ENCODE measurements at places on chromosomes 3 and 15.
A peak's percentile ranks its signal among the peaks of the same experiment; 100 is the strongest.

DNA sequence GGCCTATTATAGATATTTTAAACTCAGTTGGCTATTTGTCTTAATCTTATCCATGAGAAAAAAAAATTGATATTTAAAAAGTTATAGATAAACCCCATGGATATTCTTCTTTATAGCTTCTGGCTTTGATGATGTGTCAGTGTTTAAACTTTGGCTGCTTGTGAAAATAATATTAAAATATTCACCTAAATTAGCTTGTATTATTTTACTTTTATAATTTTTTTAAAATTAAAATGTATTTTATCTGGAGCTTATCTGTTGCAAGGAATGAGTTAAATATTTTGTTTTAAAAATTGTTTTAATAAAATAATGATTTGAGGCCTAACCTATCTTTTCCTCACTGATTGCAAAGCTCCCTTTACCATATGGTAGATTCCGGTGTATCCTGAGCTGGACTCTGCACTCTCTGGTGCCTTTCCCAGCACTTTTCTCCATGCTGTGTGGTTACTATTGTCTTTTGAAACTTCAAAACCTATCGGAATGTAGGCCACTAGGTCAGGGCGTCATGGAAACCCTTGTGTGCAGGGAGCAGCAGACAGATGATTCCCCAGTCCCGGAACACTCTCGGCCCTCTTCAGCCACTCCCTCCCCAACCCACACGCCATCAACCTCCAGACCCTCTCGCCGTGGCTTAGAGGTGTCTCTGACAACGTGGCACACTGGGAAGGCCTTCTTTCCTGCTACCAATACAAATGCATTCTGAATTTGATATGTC is 252.3 kb upstream of the ATP10A start:
- DNase-seq: no peak

- no peak for DNase-seq
Observed at GRCh38 chr3:145357453-145357852, 803.5 kb downstream of the PLOD2 start.

DNA sequence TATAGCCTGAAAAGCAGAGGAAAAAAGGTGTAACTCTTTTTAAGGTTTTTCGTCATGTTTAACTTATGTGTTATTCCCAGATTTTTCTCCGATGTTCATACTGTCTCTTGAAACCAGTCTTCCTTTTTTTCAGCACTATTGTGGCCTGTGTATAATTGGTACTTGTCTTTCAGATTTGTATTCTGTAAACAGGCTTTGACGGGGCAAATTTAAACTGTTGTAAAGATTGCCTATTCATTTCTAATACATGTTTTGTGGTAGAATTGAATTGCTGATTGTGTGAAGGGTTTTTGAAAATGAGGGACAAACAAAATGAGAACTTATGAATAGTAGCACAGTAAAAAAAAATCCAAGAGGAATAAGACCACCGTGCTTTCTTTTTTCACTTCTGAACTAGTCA is 33.6 kb downstream of the AKAP13 start:
- no peak for DNase-seq

DNA sequence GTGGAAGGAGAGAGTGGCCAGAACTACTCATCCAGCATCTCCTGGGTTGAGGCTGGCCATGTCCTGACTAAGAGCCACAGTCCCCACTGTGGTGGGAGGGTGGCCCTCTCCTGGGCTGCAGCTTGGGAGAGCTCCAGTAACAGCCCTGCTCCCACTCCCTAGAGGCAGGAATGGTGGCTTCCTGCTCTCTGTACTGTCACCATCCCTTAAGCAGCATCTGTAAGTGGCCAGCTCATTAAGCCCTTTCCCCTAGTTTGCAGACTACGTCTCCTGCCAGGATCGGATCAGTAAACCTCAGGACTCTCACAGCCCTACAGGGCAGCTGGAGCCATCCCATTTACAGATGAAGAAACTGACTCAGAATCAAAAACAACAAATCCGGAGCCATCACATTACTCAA is 30.5 kb downstream of the DNAJB8 start:
- DNase-seq: no peak

DNA sequence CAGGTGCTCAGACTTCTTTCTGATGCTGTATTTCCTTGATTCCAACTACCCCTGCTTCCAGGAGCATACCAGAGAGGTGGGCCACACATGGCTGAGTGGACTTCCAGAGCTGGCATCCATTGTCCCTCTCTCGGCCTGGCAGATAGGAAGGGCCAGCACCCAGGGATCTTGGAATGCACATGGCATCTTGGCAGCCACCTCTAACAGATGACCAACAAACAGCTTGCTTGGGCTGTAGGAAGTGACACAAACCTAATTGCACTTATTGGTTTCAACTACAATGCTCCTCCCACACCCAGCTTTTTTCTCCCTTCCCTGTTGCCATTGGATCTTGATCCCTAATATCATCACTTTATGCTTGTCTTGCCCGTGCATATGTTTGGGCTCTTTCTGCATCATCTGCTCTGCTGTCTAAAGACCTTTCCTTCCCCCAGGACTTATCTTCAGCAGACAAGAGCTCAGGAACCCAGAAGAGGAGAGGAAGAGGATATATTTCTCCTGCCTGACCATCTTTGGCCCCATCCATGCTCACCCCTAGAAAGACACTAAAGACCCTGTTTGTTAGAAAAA is 294.6 kb downstream of the NTRK3 start:
- DNase-seq: no peak

GRCh38 chr3:63900459-63900858 is 11.7 kb downstream of the SCAANT1 start:
- DNase-seq: no peak

DNA sequence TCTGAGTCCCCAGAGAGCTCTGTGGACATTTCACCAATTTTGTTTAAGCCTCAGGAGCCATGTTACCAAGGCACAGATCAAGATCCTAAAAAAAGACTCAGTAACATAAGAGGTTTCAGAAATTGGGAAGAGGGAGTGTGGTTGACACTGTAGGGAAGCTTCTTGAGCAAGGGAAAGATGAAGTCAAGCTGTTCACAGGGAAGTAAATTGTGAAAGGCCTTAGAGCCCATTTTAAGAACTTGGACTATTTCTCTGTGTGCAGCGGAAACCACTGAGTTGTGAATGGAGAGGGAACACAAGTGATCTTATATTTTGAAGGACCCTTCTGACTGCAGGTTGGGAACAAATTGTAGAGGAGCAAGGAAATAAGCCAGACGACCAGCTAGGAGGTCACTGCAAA is 18.7 kb downstream of the BCL2A1 start:
- no peak for DNase-seq

- no peak for DNase-seq
Observed at GRCh38 chr3:106827515-106828213, 549.6 kb upstream of the CCDC54 start.

GRCh38 chr3:151445273-151446001 is 15.4 kb downstream of the IGSF10 start:
- DNase-seq: no peak

DNA sequence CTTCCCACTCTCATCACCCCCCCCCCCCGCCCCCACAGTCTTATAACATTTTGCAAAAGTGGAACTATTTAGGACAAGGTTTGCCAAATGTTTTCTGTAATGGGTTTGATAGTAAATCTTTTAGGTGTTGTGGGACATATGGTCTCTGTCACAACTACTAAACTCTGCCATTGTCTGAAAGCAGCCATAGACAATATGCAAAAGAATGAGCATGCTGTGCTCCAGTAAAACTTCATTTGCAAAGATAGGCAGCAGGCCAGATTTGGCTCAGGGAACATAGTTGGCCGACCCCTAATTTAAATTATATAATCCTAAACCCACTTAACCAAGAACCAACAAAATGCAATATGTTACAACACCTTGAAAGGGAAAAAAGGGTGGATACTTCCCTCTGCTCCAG is 46.4 kb downstream of the TIPARP start:
- no peak for DNase-seq

- no peak for DNase-seq
Observed at GRCh38 chr3:56467801-56468183, 475 bp downstream of the ERC2 start.

DNA sequence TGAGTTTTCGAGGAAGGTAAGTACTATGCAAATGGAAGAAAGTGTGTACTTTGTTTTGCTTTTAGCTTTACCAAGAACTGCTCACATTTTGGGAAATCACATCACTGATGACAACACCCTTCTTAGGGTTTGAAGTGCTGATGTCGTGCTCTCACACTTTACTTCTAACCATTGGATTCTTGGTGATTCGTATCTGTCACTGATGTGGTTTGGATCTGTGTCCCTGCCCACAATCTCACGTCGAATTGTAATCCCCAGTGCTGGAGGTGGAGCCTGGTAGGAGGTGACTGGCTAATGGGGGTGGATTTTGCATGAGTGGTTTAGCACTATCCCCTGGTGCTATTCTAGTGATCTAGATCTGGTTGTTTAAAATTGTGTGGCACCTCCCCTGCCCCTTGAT is 75.4 kb upstream of the RGMA start:
- DNase-seq: no peak

- no peak for DNase-seq
Observed at GRCh38 chr15:70415398-70415797, 317.7 kb upstream of the TLE3 start.

DNA sequence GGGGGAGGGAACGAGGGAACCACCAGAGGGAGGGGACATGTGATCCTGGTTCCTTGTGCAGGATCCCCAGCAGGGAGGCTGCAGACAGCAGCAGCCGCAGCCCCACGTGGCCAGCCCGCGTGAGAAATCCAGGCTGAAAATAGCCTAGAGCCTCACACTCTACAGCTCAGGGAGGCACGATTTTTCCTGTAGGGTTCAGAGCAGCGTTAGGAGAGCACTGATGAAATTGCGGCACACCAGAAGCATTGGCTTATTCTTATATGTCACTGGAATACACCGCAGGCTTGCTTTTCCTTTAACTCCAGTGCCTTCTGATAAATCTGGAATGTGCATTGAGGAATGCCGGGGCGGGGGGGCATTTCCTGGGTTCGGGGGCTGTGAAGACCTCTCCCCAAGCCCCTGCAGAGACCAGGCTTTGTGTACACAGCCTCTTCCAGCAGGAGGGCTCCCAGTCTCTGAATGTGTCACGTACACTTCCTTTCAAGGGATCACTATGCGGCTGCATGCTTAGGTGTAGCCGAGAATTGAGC is 193.0 kb downstream of the ATP10A start:
- peak; percentile 81 for DNase-seq

GRCh38 chr3:108136561-108137459 is 46.0 kb upstream of the CD47 start:
- no peak for DNase-seq

DNA sequence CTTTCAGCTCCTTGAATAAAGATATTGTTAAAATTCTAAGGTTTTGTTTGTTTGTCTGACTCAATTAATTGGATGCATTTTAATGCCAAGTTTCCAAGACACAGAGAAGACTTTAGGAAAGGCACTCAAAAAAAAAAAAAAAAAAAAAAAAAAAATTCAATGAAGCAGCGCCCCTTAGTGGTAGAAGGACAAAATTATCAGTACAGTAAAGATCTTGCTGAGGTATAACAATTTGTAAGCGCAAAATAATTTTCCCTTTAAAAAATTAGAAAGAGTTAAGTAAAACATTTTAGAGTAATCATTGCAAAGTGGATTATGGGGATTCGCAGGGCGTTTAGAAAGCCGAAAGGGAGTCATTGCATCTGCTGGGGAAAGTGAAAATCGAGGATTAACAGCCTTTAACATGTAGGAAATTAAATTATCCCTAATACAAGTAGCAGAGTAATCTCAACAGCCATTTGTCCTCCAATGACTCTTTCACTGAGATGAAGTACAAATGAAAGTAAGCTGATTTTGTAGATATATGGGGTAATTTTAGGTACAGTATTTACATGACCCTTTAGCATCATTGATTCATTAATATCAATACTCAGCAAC is 5.8 kb upstream of the DIS3L start:
- DNase-seq: peak; percentile 25

GRCh38 chr3:22621205-22621809 is 581.8 kb upstream of the UBE2E2 start:
- DNase-seq: no peak

GRCh38 chr3:18223571-18223970 is 201.6 kb downstream of the SATB1 start:
- DNase-seq: peak; percentile 25

- no peak for DNase-seq
Observed at GRCh38 chr3:13740795-13741194, 139.1 kb downstream of the WNT7A start.

DNA sequence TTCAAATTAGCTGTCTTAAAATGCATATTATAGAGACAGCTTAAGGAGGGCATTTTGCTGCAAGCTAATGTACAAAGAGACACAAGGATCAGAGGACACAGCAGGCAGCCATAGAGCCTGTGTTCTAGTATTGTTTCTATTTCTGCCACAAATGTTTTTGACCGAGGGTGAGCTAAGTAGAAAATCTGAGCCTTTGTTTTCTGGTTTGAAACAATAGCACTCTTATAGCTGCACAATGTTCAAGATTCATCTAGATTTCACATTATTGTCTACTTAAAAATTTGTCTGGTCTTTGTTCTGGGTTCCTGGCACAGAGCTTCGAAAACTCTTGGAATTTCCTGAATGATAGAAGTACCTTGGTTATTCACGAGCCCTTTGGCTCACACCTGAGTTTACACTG is 40.0 kb upstream of the TUSC7 start:
- peak; percentile 29 for DNase-seq

DNA sequence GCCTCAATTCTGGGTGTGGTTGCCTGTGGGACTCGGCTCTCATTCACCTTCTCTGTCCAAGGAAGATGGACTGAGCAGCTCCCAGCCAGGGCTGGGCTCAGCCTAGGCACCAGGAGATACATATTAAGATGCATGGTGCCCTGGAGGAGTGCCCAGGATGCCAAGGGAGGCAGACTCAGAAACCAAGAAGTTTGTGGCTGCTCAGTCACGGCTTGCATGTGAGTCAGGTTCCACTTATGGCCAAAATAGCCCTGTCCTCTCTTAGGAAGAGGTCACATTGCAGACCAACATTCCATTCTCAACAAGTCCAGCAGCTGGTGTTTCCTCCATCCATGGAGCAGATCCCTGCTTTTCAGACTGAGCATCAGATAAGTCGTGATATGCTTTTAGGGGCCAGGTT is 21.8 kb downstream of the CDCP1 start:
- no peak for DNase-seq

DNA sequence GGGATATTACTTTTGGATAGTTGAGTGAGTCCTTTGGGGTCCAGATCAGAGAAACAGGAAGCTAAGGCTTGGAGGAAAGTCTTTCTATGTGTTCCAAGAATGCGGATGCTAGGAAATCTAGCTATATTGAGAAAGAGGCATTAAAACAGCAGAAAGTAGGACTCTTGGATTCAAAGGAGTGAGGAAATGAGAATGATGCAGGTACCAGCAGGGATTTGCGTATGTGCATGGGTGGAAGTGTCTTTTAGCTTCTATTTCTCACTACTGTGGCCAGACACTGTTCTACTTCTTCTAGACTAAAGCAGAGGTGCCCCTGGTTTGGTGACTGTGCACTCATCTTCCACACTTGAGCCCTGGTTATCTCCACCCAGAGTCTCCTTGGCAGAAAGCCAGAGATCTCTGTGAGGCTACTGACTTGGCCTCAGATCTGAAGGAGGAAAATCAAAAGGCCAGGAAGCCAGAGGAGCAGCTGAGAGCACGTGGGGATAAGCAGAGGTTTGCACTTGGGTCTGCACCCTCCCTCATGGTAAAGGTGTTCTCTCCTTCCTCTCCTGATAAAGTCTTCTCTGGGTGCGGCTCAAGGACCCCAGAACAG is 44.3 kb downstream of the ATP2B2 start:
- DNase-seq: no peak

Measured in putamen (tissue), 1 donor.